Fibroblast of lung (primary cell): ENCODE measurements at places on chromosomes 12 and 14. TPM values are rescaled to one million over a fixed set of nuclear protein-coding genes. Genes with fewer than 3 reads are reported as not detected.
A peak's percentile ranks its signal among the peaks of the same experiment; 100 is the strongest.

PIWIL1 gene
- not detected in 2 replicates for polyA plus RNA-seq

HSPB8 gene
- polyA plus RNA-seq = 23.5 and 42.4 TPM in 2 replicates

DNA sequence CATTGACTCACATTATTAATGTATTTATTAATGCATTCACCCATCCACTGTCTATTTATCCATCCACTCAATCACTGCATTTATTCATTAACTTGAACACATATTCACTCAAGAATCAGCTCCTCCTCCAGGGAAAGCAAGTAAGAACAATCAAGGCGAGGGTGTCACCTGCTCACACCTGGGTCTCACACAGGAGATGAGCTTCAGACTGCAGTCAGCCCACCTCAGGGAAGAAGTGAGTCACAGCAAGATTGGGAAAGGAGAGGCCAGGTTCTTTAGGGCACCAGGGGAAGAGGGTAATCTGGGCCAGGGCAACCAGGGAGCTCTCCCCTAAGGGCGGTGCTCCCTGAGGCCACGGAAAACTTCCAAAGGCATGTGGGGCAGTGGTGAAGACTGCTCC, 367.3 kb downstream of the BCL11B start:
- DNase-seq = no peak

RFC5 gene
- 9.8 and 19.3 TPM in 2 replicates for polyA plus RNA-seq

GRCh38 chr14:69328317-69328716, 68.4 kb downstream of the GALNT16 start:
- no peak for DNase-seq

DNA sequence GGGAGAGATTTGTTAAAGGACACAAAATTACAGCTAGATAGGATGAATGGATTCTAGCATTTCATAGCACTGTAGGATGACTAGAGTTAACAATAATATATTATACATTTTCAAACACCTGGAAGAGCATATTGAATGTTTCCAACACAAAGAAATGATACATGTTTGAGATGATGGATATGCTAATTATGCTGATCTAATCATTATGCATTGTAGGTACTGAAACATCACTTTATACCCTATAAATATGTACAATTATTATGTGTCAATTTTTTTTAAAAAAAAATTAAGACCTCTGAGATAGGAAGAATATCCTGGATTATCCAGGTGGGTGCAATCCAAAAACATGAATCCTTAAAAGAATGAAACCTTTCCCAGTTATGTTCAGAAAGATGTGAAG, 100.3 kb upstream of the CPNE8 start:
- DNase-seq = no peak

DNA sequence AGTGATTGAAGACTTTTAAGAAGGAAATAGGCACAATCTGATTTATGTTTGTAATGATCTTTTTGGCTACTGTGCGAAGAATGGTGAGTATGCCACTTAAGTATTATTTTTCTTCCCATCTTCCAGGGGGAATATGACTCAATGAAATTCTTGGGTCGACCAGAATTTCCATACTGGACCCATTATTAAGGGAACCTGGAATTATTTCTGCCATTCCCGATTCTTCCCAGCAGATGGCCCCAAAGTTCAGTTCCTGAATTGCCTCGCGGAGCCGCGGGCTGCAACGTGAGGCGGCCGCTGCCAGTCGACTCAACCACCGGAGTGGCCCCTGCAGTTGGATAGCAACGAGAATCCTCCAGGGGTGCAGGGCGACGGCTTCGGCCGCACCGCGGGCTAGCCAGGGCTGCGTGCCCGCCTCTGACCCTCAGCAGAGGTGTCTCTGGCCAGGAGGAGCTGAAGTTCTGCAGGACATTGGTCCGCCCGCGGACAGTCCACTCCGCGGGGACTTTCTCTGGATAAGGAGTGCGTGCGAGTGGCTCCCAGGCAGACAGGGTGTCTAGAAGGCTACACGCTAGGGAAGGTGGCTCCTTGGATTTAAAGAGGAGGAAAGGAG, 628 bp upstream of the TSHR start:
- peak; percentile 74 for DNase-seq

AKAP3 gene
- polyA plus RNA-seq = 0.30 and 1.1 TPM in 2 replicates

OR10G3 gene
- not detected in 2 replicates for polyA plus RNA-seq

DNA sequence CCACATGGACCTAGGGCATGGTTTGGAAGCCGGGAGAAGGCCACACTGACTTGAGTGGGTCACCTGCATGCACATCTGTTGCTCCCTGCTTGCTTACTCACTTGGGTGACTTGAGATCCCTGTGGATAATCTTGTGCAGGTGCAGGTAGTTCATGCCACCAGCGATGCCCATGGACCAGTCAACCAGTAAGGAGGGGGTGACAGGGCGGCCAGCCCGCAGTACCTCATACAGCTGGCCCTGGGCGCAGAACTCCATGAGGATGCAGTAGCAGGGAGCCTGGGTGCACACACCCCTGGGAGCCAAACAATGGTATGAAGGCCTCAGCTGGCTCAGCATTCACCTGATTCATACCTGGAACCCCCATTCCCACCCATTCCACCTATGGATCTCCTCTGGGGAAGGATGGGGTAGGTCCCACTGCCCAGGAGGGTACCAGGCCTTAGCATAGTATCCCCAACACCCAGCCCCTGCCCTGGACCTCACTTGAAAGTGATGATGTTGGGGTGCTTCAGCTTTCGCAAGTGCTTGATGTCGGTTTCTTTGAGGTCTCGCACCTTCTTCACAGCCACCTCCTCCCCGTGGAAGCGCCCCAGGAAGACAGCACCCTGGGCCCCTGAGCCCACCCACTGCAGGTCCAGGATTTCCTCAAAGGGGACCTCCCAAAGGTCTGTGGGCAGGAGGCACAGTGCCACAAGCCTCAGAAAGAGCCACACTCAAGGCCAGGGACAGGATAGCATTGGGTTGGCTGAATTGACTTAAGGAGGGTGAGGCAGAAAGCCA, 13.1 kb downstream of the MAP3K12 start:
- DNase-seq = no peak

GRCh38 chr12:120783197-120783596, 57.6 kb downstream of the ACADS start:
- peak; percentile 46 for DNase-seq
